CD4-positive, alpha-beta T cell treated with Interleukin-2 at 100 ng/mL for 4 hours (primary cell): ENCODE measurements at places on chromosomes 1 and 21.

- peak; percentile 78 for DNase-seq
Observed at GRCh38 chr1:27097484-27097917, 57.4 kb downstream of the SLC9A1 start.

DNA sequence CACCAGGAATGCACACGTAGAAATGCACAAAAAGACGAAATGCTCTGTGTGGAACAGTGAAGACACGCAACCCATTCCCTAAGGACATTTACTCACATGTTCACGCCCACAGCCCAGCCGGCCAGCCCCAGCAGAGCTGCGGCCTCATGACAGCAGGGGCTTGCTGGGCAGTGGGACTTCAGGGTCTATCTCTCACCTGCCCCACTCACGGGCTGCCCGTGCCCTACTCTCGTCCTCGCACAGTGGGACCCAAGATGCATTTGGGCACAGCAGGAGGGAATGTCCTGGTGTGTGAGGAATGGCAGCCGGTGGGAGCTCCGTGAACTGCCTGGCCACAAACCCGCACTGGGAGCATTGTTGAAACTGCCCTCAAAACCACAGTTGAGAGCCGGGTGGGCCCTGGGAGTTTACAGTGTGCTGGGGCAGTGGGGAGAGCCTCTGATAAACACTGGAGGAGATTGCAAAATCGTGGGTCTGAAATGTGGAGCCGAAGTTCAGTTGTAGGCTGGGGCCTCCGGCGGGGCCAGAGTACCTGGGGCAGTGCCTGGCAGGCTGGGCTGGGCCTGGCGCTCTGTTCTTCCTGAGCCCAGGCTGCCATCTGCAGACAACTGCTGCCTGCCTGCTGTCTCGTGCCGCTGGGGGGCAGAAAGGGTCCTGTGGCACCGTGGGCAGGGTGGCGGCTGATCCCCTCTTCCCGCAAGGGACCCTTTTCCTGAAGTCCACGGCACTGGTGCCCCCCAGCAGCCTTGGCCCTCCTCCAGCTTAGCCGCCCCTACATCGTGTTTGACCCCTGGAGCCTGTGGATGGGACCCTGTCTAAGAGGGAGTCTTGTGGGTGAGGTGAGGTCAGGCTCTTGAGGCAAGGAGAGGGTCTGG is 20.7 kb upstream of the POFUT2 start:
- no peak for DNase-seq

DNA sequence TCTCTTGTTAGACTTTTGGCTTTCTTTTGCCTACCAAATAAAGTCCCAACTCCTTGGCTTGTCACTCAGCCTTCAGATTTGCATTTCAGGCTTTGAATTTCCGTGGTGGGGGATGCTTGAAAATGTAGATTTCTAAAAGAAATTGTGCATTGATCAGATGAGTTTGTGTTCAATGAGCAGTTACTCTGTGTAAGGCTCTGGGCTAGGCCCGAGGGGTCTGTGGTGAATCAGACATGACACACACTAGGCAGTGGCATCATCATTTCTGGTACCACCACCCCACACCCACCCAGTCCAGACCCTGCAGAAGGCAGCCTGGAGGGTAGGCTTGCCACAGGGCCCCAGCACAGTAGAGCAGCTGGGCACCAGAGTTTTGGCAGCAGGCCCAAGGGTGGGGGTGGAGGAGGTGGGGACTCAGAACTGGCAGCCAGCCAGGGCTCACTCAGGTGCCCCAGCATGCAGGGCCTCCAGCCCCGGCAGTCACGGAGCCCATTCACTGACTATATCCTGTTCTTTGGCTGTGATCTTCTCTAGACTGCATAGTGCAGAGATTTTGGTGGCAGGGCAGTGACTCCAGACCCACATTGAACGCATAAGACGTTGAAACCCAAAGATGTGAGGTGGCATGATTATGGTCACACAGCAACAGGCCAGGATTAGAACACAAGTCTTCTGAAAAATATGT is 97.2 kb upstream of the ARTN start:
- DNase-seq: peak; percentile 46

- peak; percentile 54 for DNase-seq
Observed at GRCh38 chr1:247373721-247374141, 42.1 kb upstream of the ZNF496 start.

DNA sequence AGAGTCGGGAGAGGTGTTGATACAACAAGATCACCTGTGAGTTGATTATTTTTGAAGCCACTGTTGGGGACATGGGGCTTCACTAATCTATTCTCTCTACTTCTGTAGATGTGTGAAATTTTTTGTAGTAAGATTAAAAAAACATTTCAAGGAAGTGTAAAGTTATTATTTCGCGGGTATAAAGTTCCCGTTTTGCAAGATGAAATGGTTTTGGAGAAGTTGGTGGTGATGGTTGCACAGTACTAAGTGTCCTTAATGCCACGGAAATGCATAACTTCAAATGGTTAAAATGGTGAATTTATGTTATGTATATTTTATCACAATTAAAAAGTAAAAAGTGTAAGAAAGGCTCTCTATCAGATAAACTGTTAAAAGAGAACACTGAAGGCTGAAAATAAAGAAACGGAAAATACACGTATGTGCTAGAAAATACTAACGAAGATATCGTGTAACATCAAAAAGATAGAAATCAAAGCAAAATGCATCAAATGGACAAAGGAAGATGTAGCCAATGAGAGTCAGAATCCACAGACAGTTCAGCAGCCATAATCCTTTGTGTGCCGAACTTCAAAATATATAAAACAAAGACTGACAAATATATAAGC is 2.9 kb upstream of the ITGB2 start:
- no peak for DNase-seq

- DNase-seq: no peak
Observed at GRCh38 chr1:202656951-202657646, 53.2 kb downstream of the SYT2 start.

- no peak for DNase-seq
Observed at GRCh38 chr1:109625176-109625575, 5.5 kb downstream of the AMPD2 start.

GRCh38 chr1:107563441-107563840 is 401.5 kb downstream of the VAV3 start:
- no peak for DNase-seq

GRCh38 chr1:178412400-178412770 is 84.4 kb downstream of the CLEC20A start:
- DNase-seq: no peak

DNA sequence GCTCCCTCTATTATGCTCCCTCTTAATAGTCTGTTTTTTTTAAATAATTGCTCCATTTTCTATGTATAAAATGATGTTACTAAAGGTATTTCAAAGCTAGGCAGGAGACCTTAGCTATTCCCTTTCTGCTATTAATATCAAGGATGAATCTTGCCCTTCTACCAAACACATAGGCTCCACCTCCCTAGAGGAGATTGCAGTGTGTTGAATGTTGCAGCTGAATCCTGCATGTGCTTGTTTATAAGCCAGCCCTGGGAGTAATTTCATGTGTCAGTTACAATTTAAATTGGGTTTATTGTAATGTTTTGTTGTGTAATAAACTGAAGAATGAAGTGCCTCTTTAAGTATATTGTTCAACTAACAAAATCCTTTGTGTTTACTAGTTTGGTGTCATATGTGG is 66.0 kb downstream of the TMEM200B start:
- no peak for DNase-seq

DNA sequence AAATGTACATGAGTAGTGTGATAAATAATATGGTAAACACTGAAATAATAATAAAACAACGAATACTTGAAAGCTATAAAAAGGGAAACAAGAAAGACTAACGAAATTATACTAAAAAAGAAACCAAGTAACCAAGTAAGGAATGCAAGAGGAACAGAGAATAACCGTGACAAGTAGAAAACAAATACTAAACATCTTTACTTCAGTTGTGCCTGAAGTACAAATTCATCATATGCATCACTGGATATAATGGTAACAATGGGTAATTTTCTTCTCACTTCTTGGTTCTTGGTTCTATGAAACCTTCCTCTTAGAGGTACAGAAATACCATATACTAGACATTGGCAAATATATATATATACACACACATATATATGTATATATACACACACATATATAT is 1093.6 kb upstream of the B3GALT2 start:
- no peak for DNase-seq

GRCh38 chr1:216944864-216945510 is 221.8 kb upstream of the ESRRG start:
- DNase-seq: no peak

GRCh38 chr1:18721041-18721440 is 90.4 kb downstream of the PAX7 start:
- DNase-seq: no peak

GRCh38 chr21:37940691-37941090 is 24.4 kb upstream of the KCNJ6 start:
- DNase-seq: no peak

DNA sequence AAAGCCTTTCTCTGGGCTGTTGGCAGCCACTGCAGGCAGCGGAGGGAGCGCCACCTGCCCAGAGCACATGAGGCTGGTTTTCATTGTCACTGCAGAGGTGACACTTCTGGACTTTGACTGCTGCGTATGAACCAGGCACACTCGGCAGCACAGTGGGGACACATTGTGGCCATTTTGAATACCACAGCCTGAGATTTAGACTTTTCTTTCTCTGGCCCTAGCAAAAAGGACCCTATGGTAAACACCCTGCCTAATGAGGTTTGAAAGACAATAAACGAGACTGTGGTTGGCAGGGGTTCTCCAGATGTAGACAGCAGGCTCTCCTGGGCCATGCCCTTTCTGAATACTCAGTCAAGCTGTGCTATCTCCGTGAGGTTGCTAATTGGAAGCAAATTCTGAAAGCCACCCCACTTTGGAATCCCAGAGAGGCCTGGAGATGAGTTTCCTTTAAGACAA is 12.0 kb upstream of the KCNE2 start:
- DNase-seq: peak; percentile 25

- DNase-seq: no peak
Observed at GRCh38 chr1:38095454-38095931, 48.9 kb upstream of the POU3F1 start.

GRCh38 chr1:178818416-178818815 is 52.5 kb downstream of the ANGPTL1 start:
- DNase-seq: no peak
